ENCODE measurements at places on chromosomes 3 and 15. TPM values are rescaled to one million over a fixed set of nuclear protein-coding genes. Genes with fewer than 3 reads are reported as not detected.

DNA sequence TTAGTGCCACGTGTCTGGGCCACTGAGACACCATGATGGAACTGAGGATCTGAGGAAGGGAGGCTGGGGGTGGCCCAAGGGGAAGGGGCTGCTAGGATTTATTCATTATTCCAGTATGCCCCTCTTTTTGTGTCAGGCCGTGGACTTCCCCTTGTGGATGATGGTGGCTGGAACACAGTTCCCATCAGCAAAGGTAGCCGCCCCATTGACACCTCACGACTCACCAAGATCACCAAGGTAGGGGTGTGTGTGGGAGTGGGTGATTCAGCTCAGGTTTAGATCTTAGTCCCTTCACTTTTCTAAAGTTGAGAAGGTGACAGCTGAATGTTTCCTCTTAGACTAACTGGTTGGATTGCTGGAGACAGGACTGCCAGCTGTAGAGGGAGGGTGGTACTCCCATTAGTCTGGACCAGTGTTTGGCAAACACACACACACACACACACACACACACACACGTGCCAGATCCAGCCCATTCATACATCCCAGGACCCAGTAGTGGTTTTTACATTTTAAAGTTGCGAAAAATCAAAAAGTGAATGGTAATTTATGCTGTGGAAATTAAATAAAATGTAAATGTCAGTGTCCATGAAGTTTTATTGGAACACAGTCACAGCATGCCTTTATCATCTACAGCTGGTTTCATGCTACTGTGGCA, 11.4 kb downstream of the EIF4G1 start:
- DNase-seq: no peak

DNA sequence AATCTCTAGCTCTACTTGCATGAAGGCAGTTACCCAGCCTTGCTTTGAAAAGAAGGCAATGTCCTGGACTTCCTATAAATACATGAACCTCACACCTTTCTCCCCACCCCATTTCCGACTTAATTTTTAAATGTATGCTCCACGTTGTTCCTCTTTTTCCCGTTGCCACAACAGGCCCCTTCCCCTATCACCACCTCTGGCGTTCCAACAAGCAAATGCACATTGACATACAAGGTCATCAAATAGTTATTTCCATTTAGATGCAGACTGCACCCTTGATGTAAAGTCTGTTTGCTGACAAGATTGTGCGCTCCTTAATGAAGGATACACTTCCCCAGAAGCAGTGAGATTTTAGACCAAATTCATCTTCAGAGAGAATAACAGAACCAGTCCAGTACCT, 260.7 kb upstream of the UMPS start:
- no peak for DNase-seq

- no peak for DNase-seq
Observed at GRCh38 chr15:68080783-68081182, 26.7 kb downstream of the PIAS1 start.

GRCh38 chr3:58657571-58658141, 8.9 kb downstream of the FAM3D start:
- DNase-seq: no peak

- DNase-seq: no peak
Observed at GRCh38 chr15:34064438-34064837, 25.4 kb upstream of the AVEN start.

The CHRFAM7A gene
- not detected for total RNA-seq

The COL6A6 gene
- not detected for total RNA-seq

The FMN1 gene
- 2.3 TPM for total RNA-seq

- no peak for DNase-seq
Observed at GRCh38 chr15:60130398-60130797, 126.3 kb downstream of the FOXB1 start.

- DNase-seq: no peak
Observed at GRCh38 chr3:72102112-72102616, 317.2 kb upstream of the PROK2 start.

DNA sequence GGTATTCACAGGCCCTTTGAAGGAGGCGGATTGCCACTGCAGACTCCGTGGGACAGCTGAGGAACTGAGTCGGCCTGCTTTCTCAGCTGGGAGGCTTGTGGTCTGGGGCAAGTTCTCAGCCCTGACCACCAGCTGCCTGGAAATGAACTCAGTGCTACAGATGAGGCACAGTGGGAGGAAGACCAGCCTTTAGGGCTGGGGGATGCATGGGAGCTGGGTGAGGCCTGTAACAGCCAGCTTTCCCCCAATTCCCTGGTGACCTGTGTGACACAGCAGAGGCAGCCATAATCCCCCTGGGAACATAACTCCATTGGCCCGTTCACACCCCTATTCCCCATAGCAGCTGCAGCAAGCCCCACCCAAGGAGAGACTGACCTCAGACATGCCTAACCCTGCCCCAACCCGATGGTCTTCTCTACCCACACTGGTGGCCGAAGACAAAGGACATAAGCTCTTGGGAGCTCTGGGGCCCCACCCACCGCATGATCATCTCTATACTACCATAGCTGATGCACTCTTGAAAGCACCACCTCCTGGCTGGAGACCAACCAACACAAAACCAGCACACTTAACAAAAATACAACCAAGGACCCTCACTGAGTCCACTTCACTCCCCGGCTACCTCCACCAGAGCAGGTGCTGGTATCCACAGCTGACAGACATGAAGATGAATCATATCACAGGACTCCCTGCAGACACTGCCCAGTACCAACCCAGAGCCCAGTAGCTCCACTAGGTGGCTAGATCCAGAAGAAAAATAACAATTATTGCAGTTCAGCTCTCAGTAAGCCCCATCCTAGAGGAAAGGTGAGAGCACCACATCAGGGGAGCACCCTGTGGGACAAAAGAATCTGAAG, 24.9 kb downstream of the ZMAT3 start:
- DNase-seq: no peak

The TERC gene
- 61.5 TPM for total RNA-seq

DNA sequence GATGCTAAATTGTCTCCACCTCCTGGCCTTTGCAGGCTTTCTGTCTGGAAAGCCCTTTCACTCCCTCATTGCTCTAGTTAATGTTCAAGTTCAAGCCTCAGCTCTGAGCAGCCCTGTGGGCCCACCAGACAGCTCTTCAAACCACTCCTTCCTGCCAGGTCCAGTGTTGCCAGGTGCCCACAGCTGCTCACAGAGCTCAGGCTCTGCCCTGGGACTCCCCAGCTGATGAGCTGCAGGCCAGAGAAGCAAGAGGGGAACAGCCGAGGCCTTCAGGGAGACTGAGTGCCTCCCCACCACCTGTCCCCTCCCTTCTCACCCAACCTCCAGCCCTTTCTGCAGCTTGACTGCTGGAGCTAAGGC, 1.3 kb upstream of the ZBTB47 start:
- no peak for DNase-seq

DNA sequence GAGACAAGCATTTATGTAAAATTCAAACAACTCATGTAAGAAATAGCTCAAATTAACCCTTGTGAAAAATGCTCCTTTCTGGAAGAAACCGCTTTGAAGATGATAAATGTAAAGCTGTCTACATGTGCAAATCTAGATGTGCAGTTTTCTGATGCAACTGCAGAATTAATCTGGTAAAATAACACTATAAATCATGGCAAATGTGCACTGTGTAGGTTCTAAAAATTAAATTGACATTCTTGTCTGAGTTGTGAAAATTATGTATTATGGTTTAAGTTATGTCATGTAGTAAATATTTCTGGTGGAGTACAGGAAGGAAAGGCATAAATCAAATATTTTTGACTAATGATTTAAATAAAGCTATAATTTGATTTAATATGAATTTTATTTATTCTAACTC, 678.1 kb upstream of the SEMA6D start:
- no peak for DNase-seq

DNA sequence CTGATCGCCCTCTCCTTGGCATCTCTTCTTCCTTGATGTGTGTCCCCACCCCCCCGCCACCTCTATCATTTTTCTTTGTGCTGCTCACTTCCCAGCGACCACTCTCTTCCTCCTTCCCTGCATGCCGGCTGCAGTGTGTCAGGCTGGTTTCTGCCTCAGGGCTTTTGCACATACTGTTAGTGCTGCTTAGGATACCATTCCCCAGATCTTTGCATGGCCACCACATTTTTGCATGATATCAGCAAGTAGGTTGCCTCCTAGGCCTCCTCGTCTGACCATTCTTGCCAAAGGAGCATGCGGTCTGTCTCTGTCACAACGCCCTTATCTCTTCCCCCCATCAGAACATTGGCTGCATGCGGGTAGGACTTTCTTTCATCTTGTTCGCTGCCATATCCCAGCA, 12.5 kb downstream of the FBLN2 start:
- DNase-seq: no peak

GRCh38 chr3:107432646-107433045, 55.4 kb downstream of the CCDC54 start:
- DNase-seq: no peak

GRCh38 chr15:81485806-81486205, 111.8 kb upstream of the TMC3 start:
- no peak for DNase-seq

- DNase-seq: no peak
Observed at GRCh38 chr3:58020783-58021071, 12.5 kb downstream of the FLNB start.

DNA sequence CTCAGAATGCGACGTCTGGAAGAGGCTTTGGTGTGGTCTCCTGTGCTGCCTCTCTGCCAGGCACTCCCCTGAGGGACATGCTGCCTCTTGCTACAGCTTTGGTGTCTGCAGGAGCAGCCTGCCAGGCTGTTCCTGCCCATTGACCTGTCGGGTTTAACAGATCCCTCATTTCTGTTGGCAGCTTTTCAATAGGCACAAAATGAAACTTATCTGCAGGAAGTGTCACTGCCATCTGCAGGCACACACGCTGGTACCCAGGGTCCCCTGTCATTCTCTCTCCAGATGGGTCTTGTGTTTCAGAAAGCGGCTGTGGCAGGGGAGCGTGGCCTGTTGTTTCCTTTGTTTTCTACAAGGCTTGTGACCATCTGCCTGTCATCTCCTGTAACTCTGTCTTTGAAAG, 328.3 kb upstream of the CHRM5 start:
- DNase-seq: no peak

GRCh38 chr3:49397470-49397869, 14.3 kb downstream of the RHOA start:
- no peak for DNase-seq

The KNG1 gene
- total RNA-seq: not detected

- peak; percentile 70 for DNase-seq
Observed at GRCh38 chr3:38829404-38829803, 13.4 kb upstream of the SCN10A start.

The PRTG gene
- 2.8 TPM for total RNA-seq

GRCh38 chr3:99071096-99071495, 169.6 kb upstream of the DCBLD2 start:
- no peak for DNase-seq

The MESP2 gene
- not detected for total RNA-seq

DNA sequence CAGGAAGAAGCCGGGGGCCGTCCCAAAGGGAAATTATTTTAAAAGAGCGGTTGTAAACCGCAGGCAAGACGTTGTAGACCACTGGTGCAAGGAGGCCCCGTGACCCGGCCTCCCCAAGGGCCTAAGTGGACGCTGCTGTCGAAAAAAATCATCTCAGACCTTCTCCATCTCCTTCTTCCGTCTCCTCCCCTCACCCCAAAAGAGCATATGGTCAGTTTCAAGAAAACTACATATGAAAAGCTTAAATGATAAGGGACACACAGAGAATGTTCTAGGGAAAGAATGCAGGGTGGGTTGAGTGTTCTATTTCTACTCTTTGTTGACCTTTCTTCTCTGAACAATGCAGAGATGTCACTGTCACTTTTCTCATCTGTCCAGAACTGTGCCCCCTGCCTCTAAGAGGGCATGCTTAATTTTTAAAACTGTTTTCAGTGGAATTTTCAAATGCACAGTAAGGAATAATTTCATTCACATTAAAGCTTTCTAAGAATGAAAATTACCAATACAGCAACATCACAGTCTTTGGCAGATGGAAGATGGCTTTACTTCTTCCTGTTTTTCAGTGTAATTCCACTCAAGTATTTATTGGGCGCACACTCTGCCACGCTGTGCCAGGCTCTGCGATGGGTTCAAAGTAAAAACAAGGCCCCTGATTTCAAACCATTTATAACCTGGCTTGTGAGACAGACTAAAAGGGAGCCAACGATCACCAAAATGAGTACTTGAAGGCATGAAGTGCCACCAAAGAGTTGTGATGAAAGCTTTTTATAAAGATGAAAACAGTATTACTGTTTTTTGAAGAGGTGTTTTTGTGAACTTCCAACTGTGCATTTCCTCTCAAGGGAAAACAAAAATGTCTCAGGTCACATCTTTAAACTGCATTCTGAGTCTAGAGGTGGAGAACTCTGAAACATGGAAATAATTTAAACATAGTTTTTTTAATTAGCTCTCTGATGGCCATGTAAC, 891 bp upstream of the TOP2B start:
- no peak for DNase-seq

DNA sequence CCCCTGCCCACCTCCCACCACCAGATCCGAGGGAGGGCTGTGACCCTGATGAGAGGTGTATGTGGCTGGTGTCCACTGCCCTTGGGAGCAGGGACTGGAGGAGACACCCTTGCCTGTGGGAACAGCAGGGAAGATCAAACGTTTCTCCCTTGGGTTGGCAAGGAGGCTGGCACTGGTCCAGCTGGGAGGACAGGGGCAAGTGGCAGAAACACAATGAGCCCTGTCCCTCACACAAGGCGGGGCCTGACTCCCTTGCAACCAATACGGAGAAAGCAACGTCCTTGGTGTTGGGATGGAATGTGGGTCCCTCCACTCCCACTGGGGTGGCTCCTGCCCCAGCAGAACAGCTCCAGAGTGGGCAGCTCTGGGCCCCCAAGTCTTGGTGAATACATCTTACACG, 5.2 kb downstream of the HYAL2 start:
- DNase-seq: no peak

DNA sequence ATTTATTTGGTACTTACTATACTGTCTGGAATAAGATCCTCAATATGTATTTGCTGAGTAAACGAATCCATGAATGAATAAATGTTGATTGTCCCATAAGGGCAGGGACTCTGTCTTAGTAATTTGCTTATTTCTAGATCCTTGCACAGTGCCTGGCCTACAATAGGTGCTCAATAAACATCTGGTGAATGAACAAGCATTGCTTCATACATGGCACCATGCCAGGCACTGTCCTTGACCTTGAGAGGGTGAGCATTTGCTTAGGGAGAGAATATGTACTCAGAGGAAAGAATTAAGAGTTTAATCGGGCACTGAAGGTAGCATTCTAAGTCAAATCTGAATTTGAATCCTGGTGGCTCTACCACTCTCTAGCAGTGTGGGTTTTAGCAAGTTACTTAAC, 282.1 kb downstream of the THSD4 start:
- DNase-seq: peak; percentile 14

Measured in SJSA1 (cell line).